HTR-8/SVneo (cell line): ENCODE measurements at places on chromosomes 16 and 17.
A peak's percentile ranks its signal among the peaks of the same experiment; 100 is the strongest.

DNA sequence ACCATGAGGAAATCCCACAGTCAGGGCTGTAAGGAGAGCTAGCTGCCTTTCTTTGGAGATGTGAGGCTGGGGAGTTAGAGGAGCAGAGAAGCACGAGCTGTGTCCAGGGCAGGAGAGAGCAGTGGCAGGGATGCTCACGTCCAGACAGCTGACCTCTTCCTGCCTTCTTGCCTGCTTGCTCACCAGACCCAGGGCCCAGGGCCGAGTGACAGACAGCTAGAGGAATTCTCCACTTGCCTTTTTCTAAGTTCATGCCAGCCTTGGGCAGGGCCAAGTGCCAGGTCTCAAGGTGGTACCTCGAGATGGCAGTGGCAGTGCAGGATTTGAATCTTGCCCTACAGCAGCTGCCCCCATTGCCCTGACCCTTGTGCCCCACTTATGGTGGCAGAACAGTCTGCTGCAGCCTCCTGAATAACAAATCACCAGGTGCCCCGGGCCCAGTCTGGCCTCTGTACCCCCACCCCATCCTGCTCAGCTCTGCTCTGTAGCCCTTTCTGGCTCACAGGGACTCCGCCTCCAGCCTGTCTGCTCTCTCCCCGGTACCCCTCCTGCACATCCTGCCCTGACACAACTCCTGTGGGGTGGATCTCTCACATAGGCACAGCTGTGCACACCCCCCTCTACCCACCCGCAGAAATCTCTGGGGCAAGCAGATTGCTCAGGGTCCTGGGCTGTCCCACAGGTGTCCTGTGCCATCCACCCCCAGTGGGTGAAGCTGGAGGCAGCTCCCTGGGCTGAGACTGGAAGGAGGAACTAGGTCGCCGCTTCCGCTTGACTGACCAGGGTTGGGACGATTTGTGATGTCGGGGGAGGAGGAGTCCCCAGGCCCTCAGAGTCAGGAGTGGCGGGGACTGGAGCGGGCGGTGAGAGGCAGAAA lies 25.9 kb downstream of the GRIN2C start:
- DNase-seq, result no peak

DNA sequence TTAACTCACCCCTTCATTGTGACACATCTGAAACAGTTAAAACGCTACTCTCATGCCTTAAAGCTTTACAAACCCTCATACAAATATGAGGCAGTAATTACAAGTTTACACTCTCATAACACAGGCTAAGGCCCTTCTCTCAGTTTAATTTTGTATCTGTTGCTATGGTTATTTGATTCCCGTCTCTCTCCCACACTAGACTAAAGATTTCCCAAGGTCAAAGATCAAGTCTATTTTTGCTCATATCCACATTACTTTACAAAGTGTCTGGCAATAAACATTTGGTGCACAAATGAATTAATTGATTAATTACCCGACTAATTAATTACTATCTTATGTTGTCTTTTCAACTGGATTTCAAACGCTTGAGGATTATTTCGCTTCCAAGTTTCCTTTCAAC lies 86.4 kb upstream of the MYOCD start:
- DNase-seq, result no peak

GRCh38 chr17:5846001-5846400 lies 224.2 kb upstream of the WSCD1 start:
- DNase-seq, result no peak

GRCh38 chr17:69864462-69864861 lies 210.6 kb upstream of the KCNJ16 start:
- no peak for DNase-seq

GRCh38 chr16:70767377-70768202 lies 33.4 kb downstream of the VAC14 start:
- no peak for DNase-seq

DNA sequence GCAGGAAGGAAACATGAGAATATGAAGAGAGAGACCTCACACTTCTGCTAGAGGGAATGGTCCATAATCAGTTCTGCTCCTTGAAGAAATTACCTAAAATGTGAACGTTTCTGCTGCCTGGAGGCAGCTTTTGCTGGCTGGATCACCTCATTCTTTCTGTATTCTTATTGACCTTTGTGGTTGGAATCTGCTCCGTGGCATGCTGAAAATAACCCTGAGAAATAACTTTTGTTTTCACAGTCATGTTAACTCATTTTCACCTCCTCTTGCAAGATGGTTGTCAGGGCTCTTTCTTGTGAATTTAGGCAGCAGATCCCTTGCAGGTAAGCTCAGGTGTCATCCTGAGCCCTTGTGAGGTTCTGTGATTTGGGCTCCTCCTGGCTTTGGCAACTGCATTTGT lies 70.2 kb downstream of the IRF8 start:
- peak; percentile 39 for DNase-seq

DNA sequence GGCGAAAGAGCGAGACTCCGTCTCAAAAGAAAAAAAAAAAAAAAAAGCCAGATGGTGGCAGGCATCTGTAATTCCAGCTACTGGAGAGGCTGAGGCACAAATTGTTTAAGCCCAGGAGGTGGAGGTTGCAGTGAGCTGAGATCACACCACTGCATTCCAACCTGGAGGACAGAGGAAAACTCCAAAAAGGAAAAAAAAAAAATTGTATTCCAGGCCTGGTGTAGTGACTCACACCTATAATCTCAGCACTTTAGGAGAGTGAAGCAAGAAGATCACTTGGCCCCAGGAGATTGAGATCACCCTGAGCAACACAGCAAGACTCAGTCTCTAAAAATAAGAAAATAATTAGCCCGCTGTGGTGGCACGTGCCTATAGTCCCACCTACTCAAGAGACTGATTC lies 20.1 kb downstream of the HBQ1 start:
- no peak for DNase-seq

DNA sequence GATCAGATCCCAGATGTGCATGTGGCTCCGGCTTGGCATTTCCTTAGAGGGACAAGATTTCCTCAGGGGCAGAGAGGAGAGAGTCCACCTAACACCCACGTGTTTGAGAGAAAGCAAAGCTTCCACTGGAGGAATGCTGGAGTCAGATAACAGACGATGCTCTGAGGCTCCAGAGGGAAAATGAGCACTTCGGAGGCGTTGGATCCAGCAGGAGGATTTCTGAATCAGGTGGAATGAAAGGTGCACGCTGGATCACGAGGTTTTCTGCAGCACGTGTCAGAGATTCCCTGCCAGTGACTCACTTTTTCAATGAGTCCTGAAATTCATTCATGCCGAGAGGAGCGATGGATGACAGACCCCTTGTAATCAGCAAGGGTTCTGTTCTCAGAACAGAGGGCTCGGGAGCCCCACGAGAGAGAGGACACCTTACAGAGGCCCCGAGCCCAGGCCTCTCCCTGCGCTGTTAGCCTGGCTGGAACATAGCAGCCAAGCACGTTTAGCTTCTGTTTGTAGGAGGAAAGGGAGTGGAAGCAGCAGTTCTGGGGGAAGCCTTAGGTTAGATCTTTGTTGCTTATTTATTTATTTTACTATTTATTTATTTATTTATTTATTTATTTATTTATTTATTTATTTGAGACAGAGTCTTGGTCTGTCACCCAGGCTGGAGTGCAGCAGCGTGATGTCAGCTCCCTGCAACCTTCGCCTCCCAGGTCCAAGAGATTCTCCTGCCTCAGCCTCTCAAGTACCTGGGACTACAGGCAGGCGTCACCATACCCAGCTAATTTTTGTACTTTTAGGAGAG lies 49.3 kb upstream of the JPH3 start:
- DNase-seq, result no peak

DNA sequence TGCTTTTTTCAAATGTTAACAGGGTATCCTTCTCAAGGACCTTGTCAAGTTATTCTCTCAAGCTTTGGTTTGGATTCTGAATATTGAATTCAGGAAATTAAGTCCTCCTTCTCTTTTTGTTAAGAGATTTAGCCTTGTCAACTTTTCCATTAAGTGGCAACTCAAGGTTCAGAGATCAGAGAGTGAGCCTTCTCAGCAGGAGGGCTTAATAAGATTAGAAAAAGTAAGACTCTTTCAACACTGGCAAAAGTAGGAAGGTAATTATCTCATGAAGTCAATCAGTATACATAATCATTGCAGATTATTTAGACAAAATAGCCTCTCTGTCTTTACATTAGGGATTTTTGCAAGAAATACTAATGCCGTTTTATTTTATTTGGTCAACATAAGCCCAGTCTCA lies 330.7 kb downstream of the KIF2B start:
- no peak for DNase-seq

DNA sequence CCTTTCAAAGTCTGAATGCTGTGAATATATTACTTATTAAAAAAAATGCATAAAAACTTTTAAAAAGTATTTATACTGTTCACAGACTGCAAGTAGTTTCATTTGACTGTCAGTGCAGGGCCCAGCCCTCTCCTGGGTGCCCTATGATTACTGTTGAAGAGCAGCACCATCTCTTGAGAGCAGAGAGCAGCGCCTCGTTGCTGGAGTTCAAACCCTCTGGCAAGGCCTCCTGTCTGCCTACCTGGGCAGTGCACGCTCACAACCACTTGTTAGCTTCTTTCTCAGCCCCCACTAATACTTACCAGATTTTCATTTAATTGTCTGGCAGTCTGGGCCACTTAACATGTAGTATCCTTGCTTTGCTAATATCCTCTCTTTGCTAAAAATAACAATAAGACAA lies 233.4 kb downstream of the PHKB start:
- DNase-seq, result no peak
